DMS 273 treated with DMSO at 0.1 percent for 48 hours (cell line): ENCODE measurements at places on chromosomes 3 and 15.

DNA sequence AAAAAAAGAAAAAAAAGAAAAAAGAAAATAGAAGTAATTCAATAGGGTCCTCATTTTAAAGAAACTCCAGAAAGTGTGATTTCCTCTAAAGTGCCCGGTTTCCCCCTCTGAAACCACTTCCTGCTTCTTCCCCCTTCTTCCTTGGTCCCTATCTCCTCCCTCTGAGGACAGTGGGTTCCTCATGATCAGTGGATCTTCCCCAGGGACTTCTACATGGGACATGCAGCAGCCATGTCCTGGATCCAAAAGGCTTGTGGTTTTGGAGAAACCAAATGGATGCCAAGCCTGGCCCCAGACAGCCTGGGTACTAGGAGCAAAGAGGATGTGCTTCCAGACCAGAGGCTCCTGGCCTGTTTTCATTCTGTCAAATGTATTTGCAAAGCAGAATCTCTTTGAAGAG is 26.6 kb upstream of the SMAD6 start:
- DNase-seq = no peak

DNA sequence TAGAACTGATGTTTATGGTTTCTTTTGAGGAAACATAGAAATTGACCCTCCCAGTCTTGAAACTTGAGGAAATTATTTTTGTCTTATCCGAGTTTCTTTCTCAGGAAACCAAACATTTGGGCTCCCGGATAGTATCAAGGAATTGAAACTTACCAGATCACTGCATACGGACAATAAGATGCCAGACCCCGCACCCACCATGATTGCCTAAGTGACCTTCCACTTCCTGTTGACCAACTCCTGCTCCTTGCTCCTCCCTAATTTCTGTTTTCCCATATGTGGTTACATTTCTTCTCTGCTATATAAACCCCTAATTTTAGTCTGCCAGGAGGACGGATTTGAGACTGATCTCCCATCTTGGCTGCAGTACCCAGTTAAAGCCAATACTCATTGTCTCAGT is 118.4 kb upstream of the TPRG1 start:
- no peak for DNase-seq

GRCh38 chr15:91040856-91041255 is 18.5 kb upstream of the VPS33B start:
- no peak for DNase-seq

GRCh38 chr3:85075663-85076062 is 116.9 kb downstream of the CADM2 start:
- DNase-seq = no peak

- no peak for DNase-seq
Observed at GRCh38 chr3:98583766-98584165, 9.6 kb downstream of the CPOX start.

GRCh38 chr3:31132132-31132769 is 237.8 kb upstream of the GADL1 start:
- DNase-seq = no peak

DNA sequence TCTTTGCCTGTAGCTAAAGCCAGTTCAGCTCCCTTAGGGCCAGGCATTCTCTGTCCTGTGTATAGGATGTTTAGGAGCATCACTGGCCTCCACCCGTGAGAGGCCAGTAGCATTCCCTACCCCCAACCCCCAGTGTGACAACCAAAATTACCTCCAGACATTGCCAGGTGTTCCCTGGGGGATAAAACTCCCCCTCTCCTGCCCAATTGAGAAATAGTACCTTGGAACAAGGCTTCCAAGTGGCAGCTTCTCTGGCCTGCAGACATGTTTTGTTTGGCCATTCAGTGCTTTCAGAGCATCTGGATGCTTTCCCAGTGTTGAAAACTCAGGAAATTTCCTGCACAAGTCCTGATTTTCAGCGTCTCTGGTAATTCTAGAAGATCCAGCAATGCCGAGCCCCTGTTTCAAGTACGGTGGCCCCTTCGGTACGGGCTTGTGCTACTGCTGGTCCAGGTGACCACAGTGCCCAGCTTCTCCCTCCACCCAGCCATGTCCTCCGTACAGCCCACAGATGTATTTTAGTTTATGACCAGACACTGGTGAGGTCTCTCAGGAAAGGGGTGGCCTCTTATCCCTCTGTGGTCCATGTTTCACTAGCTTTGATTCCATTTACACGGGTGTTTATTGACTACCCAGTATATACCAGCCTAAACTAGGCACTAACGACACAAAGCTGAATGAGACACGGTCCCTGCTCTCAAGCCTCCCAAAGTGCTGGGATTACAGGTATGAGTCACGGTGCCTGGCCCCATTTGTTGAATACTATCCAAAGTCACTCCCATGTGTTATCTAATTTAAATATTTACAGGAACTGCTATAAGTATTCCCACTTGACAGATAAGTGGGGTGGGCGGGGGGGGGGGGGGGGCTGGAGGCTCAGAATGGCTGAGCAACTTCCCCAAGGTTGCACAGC is 125.4 kb upstream of the RAD18 start:
- DNase-seq = no peak

DNA sequence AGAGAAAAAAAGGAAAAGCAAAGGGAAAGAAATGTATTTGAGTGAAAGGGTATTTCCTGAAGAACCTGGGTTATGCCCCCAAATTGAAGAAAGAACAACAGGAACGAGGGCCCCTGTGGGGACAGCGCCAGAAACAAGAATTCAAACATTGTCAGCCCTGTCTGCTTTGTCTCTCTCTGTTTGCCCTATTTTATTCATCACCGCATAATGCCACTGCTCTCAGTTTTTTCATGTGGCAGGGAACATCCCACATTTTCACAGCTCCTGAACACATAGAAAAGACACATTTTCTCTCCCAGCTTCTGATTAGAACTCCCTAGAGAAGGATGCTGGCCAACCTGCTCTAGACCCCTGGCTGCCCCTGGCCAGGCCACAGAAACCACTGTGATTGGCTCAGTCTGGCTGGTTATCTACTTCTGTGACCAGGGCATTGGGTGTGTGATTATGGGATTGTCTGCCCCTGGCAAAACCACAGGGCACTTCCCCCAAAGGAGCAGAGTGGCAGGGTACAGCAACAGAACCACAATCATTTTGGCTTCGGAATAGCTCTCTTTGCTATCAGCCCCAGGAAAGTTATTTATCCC is 31.3 kb upstream of the CCDC54 start:
- no peak for DNase-seq

GRCh38 chr3:172456404-172456803 is 8.1 kb upstream of the GHSR start:
- DNase-seq = no peak

- no peak for DNase-seq
Observed at GRCh38 chr15:100878648-100879047, 983 bp upstream of the ALDH1A3 start.

DNA sequence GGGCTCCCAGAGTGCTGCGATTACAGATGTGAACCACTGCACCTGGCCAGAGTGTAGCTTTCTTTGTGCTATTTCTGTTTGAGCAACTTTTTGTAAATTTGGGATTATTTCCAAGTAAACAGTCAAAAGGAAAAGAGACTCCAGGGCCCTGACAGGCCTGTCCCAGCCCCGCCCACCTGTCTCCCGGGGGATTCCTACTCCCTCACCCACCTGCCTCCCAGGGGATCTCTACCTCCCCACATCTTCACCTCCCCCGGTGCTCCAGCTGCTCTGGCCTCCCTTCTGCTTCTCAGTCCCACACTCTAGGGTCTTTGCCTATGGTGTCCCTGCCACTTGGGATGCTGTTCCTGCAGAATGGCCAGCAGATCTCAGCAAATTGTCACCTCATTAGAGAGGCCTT is 7.0 kb downstream of the RHCG start:
- DNase-seq = no peak

- DNase-seq = no peak
Observed at GRCh38 chr15:78418686-78419085, 19.3 kb upstream of the IREB2 start.

DNA sequence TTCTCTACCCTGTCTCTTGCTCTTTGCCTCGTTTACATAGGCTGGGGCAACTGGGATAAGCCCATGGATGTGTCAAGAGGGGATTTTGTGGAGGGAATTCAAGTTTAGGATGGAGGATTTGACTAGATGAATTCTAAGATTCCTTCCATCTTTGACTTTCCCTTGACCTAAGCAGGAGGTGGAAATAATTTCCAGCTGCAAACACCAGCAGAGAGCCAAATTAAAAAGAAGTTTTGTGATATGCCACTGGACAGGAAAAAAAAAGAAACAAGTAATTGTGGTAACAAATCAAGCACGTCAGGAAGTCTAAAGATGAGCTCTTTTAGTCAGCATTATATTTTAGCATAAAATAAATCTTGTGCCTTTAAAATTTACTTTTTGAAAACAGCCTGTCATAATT is 49.8 kb downstream of the KCNMB2 start:
- DNase-seq = no peak

GRCh38 chr3:180959691-180960090 is 29.8 kb downstream of the DNAJC19 start:
- no peak for DNase-seq

DNA sequence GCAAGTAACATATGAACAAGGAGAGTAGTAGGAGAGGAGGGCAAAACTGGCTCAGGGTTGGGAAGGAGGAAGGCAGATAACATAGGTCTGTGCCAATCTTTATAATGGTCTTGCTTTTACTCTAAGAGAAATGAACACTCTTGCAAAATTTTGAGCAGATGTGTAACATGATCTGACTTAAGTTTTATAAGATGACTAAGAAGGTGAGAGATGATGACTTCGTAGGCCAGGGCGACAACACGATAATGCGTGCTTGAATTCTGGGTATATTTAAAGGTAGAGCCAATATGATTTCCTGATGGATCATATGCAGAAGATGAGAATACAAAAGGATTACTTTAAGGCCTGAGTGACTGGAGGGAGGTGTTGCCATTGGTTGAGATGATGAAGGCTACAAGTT is 265.4 kb upstream of the KCNMB2 start:
- DNase-seq = no peak

DNA sequence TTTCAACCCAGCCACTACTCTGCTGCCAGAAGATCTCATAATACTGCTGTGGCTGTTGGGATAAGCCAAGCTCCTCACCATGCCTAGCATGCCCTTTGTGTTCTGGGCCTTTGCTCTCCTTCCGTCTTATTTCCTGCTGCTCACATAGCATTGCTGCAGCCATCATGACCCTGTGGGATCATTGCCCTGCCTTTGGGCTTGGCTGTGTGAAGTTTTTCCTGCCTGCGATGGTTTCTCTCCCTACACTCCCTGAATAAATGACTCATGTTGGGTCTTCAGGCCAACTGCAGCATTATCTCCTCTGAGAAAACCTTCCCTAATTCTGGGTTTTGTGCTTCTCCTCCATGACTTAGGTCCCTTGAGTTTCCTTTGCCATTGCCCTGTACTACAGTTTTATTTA is 20.8 kb upstream of the TRA2B start:
- DNase-seq = no peak

GRCh38 chr3:185207931-185208746 is 45.7 kb downstream of the EHHADH start:
- no peak for DNase-seq

- DNase-seq = peak; percentile 87
Observed at GRCh38 chr3:89107461-89108290, at the start of gene EPHA3. Gene EPHA3, plus strand, starts transcription at chr3:89107621. Its CDS starts 128 bp downstream, at chr3:89107749.

- no peak for DNase-seq
Observed at GRCh38 chr15:53665930-53666329, 93.5 kb downstream of the WDR72 start.

GRCh38 chr3:188720636-188721035 is 451.1 kb upstream of the TPRG1 start:
- DNase-seq = no peak

DNA sequence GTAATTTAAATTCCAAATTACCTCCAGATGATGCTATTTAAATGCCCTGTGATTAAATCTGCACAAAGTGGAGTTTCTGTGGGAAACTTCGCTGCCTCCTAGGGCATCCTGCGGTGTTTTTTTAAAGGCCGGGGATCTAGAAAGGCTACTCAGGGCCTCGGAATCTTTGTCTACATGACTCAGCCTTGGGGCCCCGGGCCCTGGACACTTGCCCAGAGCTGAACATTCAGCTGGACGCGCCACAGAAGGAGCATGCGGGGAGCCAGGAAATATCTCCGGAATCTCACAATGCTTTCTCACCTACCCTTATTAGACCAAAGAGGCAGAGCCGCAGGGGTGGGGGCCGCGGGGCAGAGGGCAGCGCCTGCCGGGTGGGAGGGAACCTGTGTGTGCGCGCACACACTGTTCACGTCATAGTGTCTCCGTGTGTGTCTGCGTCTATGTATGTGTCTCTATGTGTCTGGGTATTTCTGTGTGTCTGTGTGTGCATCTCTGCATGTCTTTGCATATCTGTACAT is 145.5 kb upstream of the TPM1 start:
- DNase-seq = no peak

DNA sequence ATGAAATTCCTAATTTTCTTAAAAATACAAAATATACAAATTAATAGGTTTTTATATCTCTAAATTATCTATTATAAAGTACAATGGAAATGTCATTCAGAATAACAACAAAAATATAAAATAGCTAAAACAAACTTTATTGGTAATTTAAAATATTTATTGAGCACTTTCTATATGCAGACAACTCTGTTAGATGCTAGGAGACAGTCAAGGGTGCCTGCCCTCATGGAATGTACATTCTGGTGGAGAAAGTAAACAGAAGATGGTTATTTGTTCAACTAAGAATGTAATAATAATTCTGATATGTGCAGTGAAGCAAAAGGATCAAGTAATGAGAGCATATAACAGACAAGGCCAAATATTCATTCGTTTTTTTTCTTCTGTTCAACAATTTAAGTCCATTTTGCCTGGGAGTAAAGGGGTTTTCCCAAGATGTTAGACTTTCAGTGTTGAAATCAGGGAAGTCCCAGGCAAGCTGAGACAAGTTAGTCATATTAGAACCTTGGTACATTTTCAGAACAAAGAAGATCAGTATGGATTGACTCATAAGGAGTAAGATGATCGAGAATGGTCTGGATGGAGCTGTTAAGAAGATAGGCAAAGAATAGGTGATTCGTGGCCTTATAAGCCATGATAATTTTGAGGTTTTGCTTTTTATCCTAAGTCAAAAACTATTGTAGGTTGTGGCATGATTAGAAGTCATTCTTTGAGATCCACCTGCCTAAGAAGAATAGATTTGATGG is 150.2 kb upstream of the MLF1 start:
- DNase-seq = no peak

DNA sequence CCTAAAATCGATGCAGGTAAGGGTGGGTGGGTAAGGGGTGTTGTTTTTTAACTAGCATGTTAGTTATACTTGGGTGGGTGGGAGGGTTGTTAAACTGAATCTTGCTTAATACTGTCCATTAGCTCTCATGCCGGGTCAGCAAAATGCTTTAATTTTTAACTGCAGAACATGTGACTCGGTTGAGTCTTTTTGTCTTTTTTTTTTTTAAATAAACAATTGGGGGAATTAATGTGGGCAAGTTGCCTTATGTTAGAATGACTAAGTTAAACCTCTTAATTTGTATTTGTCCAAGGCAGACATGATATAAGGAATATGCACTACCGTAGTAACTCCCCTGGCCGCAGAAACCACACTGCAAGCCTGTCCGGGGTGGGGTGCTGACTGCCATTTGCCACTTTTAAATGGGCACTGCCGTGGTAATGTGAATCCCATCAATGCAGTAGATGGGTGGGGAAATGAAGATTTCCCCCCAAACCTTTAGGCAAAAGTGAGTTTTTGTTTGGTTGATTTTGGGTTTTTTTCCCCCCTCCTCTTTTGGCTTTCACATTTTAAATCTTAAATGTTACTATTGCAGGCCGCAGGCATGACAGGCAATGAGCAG is 54.3 kb upstream of the CCR4 start:
- no peak for DNase-seq

GRCh38 chr3:129118745-129119144 is 2.9 kb downstream of the RAB43 start:
- DNase-seq = no peak
